ENCODE measurements at places on chromosomes 5 and 9.

GRCh38 chr5:56983593-56984361 lies 31.9 kb upstream of the MIER3 start:
- no peak for DNase-seq

DNA sequence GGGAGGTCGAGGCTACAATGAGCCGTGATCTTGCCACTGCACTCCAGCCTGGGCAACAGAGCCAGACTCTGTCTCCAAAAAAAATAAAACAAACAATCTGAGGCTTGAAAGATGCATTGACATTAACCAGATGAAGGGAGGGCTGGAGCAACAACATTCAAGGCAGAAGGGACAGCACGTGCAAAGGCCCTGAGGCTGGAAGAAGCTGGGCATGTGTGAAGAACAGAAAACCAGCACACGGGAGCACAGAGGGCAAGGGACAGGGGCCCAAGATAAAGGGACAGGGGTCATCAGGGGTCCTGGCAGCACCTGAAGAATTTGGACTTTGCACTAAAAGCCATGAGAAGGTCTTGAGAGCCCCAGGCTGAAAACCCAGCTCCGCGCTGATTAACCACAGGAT lies 3.3 kb downstream of the PTGES start:
- no peak for DNase-seq

GRCh38 chr5:32936329-32936728 lies 225.2 kb downstream of the NPR3 start:
- DNase-seq, result no peak

DNA sequence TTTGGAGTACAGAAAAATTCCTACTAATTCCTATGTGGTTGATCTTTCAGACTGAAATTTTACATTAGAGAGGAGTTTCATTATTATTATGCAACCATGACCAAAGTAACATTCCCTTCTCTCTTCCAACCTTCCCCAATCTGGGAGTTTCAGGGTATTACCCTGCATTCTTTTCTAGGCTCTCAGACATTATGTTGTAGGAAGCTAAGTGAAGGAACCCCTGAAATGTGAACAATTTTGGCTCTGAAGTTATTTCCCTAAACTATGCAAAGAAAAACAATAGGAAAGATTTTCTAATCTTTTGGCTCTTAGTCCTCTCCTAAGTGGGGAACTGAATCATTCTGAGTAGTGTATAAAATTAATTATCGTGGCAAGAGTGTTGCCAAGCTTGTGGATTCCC lies 63.3 kb upstream of the ZFAND5 start:
- no peak for DNase-seq

GRCh38 chr5:37806016-37806415 lies 33.8 kb downstream of the GDNF start:
- no peak for DNase-seq

DNA sequence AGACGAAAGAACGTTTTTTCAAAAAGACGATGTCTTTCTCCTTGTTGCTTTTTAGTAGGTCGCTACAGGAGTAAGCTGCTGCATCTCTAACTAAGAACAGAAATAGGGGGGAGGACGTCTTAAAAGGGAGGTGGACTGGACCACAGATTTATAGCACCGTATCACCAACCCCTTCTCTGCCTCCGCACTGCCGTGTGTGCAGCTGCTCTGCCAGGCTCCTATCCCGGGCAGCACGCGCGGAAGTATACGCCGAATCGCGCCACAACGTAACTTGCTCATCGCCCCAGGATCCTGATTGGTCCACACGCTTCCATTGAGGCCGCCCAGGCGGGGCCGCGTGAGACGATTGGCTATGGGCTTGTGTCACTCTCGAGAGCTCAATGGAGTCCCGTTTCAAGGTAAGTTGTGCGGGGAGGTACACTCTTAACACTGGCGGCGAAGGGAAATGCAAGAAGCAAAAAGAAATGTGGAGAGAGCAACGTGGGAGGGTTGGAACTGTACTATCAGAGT lies at the start of gene ELAVL2:
Gene ELAVL2, minus strand, starts transcription at position 121 of the 510 bp plus-strand sequence. CDS start 64,006 bp downstream, outside the sequence.
- DNase-seq, result no peak

DNA sequence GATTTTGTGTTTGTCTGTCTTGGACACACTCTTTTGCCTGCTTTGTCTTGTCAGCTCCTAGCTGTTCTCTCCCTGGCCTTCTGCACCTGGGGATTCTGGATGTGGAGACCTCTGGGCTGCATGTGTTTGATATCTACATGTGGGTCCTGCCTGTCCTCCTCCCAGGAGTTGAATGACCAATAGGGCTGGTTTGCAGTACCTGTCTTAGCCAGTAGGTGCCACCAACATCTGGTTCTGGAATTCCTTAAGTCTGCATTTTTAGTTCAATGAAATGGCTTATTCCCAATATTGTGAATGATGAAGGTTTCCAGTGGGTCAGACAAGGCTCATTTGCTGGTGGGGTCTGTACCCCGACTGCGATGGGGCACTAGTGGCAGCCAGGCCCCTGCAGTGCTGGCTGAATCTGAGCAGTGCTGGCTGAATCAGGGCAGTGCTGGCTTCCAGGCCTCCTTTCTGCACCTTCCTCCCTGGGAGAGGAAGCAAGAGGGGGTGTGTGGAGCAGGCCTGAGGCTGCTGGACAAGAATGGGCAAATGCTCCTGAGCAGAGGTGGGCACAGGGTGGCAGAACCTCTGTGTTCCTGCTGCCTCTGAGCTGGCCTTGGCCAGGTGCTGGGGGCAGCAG lies 73.3 kb downstream of the RXRA start:
- no peak for DNase-seq

GRCh38 chr5:177370488-177371119 lies 12.9 kb downstream of the RGS14 start:
- DNase-seq, result no peak

GRCh38 chr9:532707-533106 lies 308.8 kb upstream of the DMRT1 start:
- DNase-seq, result no peak

GRCh38 chr5:179331591-179332375 lies 13.5 kb downstream of the ADAMTS2 start:
- DNase-seq, result no peak

- DNase-seq, result no peak
Measured at GRCh38 chr5:147743678-147744374, 38.7 kb downstream of the JAKMIP2 start.

- no peak for DNase-seq
Measured at GRCh38 chr9:92654481-92655301, 15.2 kb downstream of the IPPK start.

GRCh38 chr9:81519816-81520495 lies 169.4 kb downstream of the TLE1 start:
- no peak for DNase-seq

- no peak for DNase-seq
Measured at GRCh38 chr9:18922161-18922885, 110.7 kb downstream of the SAXO1 start.

GRCh38 chr9:133712221-133713100 lies 25.7 kb downstream of the SARDH start:
- DNase-seq, result no peak

- DNase-seq, result no peak
Measured at GRCh38 chr5:147464211-147464610, 45.7 kb downstream of the DPYSL3 start.

GRCh38 chr9:75197561-75197960 lies 109.2 kb downstream of the OSTF1 start:
- DNase-seq, result no peak

- DNase-seq, result no peak
Measured at GRCh38 chr5:135395866-135396265, 3.2 kb downstream of the MACROH2A1 start.

- no peak for DNase-seq
Measured at GRCh38 chr9:120579139-120580050, 572 bp downstream of the CDK5RAP2 start.

DNA sequence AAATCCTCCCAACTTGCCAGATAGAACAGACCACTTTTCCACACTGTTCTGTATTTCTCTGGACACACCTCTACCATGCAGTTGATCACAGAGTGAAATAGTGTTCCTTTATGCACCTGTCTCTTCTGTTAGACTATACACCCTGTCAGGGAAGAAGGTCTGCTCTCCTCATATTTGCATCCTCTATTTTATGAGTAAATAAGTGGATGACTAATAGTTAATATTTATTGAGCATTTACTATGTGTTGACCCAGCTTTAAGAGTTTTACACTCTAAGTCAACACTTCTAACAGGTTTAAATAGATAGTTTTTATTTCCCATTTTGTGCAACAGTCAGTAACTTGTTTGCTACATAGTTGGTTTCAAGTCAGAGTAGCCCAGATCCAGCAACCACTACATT lies 452.8 kb upstream of the MPDZ start:
- DNase-seq, result no peak

DNA sequence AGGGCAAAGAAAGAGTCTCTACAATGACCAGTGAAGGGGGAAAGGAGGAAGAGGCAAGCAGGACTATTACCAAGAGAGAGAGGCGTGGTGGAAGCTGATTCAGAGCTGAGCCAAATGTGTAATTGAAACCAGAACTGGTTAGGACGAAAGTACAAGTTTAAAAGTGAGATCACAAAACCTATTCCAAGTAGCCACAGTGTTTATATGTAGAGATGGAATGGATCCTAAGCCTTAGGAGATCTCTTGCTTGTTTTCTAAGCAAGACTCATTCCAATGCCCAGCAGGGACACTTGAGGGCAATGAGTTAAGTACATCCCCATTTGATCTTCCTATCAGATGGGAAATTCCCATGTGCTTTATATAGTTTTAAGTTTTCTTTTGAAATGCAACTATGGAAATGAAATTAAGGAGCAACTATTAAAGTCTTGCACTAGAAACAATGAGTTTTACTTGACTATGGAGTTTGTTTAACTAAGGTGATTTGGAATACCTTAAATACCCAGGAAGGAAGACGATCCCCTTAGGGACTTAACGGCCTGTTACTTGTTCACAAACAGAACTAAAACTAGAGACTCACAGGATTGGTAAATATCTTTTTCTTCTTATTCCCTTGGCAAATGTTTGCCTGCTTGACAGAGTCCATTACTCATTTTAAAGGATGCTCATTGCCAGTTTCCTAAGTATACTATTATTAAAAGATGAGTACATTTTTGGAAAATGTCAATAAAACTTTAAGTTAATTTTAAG lies 51.1 kb upstream of the SNX2 start:
- DNase-seq, result no peak

GRCh38 chr5:56479126-56479525 lies 246.0 kb upstream of the ANKRD55 start:
- no peak for DNase-seq

- no peak for DNase-seq
Measured at GRCh38 chr9:128494108-128494745, 10.3 kb upstream of the GLE1 start.

Measured in activated CD4-positive, alpha-beta T cell treated with anti-CD3 and anti-CD28 coated beads for 24 hours (primary cell).